ENCODE measurements at places on chromosomes 12 and 14.

DNA sequence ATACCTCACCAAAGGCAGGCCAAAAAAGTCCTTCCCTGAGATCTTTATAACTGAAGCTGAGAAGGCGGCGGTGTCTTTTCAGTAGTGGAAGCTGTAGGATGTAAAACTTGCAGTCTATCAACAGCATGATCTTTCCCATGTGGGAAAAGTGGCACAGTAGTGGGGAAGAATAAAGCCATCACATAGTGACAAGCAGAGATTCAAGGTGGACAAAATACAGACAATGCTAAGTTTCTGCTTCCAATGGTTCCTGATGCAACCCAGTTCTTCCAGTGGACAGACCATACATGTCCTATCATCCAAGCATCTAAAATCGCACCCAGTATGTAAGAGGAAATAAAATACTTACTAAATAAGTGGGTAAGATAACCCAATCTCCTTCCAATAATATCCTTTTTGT lies 4.1 kb downstream of the RPS6KA5 start:
- no peak overlapping the region for H3K27ac ChIP-seq
- no peaks in the 10 kb centered on the region for H3K27me3 ChIP-seq
- H3K4me1 ChIP-seq = peaks cover 8% of the 10 kb centered on the region

- DNase-seq = no peak
- H3K27ac ChIP-seq = no peak overlapping the region
- H3K4me3 ChIP-seq = no peak overlapping the region
- H3K36me3 ChIP-seq = no peaks in the 10 kb centered on the region
Observed at GRCh38 chr14:89067293-89067972, 243.0 kb downstream of the TTC8 start.

- H3K27ac ChIP-seq = peak overlapping the region; percentile 75
- H3K27me3 ChIP-seq = no peaks in the 10 kb centered on the region
- H3K4me3 ChIP-seq = peak overlapping the region; percentile 50
- no peak for DNase-seq
- no peaks in the 10 kb centered on the region for H3K36me3 ChIP-seq
- peaks cover 25% of the 10 kb centered on the region for H3K4me1 ChIP-seq
Observed at GRCh38 chr14:22887990-22888378, 5.0 kb downstream of the REM2 start.

DNA sequence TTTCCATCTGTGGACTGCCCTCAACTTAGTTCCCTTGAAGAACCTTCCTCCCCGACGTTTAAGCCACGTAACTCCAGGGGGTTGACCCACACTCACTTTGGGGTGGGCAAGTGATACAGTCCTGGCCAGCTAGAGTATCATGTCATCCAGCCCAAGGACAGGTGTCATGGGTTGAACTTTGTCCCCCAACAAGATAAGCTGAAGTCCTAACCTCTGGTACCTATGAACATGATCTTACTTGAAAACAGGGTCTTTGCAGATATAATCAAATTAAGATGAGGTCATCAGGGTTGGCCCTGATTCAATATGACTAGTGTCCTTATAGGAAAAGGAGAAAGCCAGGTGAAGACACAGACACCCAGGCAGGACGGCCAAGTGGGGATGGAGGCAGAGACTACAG lies 68.6 kb downstream of the ITPK1 start:
- H3K27ac ChIP-seq = no peak overlapping the region
- no peaks in the 10 kb centered on the region for H3K4me1 ChIP-seq
- no peaks in the 10 kb centered on the region for H3K27me3 ChIP-seq

DNA sequence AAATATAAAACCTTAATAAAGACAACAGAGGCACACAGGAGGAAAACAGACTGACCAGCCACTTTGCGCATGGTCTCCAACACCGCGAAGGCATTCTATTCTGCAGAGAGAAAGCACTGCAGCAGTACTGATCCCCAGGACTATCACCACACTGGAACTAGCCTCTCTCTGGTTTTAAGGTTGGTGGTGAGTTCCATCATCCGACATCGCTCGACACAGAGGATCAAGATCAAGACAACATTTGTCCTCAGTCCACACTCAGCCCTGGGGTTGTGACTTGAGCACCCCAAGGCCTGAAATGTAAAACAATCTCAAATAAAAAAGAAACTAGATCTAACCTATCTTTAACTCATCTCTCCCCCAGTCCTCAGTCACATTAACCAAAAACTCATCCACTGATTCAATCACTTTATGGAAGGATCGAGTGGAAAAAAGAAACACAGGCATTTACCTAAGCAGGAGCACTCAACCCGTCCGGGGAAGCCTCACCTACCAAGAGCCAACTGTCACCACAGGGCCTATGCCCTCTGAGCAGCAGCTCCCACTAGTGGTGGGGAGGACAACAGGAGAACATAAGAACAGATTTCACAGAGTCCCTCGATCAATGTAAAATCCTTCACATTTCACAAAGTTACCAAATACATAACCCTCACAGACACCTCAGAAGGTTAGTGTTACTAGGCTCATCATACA lies 17.7 kb downstream of the STXBP6 start:
- H3K4me1 ChIP-seq = no peaks in the 10 kb centered on the region
- H3K36me3 ChIP-seq = no peaks in the 10 kb centered on the region

GRCh38 chr12:120055231-120056000 lies 61.1 kb downstream of the RAB35 start:
- DNase-seq = no peak
- no peaks in the 10 kb centered on the region for H3K4me1 ChIP-seq
- H3K27me3 ChIP-seq = no peaks in the 10 kb centered on the region
- no peaks in the 10 kb centered on the region for H3K36me3 ChIP-seq
- H3K27ac ChIP-seq = no peak overlapping the region
- H3K4me3 ChIP-seq = no peak overlapping the region

DNA sequence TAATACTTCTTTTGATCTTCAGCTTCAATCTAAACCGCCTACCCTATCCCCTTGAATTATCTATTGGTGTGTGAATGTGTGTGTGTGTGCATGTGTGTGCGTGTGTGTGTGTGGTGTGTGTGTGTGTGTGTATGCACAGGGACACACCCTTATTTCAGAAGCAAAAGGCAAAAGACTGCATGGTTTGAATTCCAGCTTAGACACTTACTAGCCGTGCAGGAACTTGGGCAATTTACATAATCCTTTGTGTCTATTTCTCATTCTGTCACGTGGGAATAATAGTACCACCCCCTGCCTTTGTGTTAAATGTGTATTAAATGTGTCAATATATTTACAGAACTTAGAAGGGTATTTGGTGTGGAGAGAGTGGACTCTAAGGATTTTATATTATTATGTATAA lies 251.7 kb downstream of the TMEM132C start:
- H3K4me3 ChIP-seq = no peak overlapping the region
- no peaks in the 10 kb centered on the region for H3K27me3 ChIP-seq
- no peak for DNase-seq
- H3K36me3 ChIP-seq = no peaks in the 10 kb centered on the region
- H3K4me1 ChIP-seq = no peaks in the 10 kb centered on the region

DNA sequence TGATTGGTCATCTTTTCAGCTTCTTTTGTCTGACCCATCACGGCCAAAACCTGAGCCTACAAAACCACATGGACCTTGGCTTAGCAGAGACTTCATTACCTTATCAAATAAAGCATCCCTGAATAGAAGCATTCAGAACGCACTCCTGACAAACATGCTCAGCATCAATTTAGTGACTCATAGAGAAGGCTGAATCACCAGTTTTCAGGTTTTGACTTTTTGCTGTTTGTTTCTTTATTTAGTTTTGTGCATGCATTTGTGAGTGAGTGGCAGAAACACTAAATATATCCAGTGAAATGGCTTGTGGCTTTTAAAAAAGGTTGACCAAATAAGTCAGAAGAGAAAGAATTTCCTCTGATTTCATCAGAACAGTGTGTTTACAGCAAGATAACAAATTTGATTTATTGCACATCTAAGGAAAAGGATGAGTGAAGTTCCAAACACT lies 19.0 kb upstream of the OVCH1 start:
- no peak for DNase-seq
- H3K27ac ChIP-seq = no peak overlapping the region
- no peaks in the 10 kb centered on the region for H3K36me3 ChIP-seq
- H3K4me1 ChIP-seq = no peaks in the 10 kb centered on the region

GRCh38 chr14:60253649-60254048 lies 4.6 kb downstream of the PPM1A start:
- DNase-seq = no peak
- H3K4me3 ChIP-seq = no peak overlapping the region
- H3K27ac ChIP-seq = no peak overlapping the region
- no peaks in the 10 kb centered on the region for H3K27me3 ChIP-seq
- no peaks in the 10 kb centered on the region for H3K36me3 ChIP-seq

- no peaks in the 10 kb centered on the region for H3K27me3 ChIP-seq
- no peak overlapping the region for H3K27ac ChIP-seq
- H3K4me3 ChIP-seq = no peak overlapping the region
- H3K36me3 ChIP-seq = no peaks in the 10 kb centered on the region
- no peaks in the 10 kb centered on the region for H3K4me1 ChIP-seq
Observed at GRCh38 chr12:24909667-24910066, 39.2 kb downstream of the BCAT1 start.

GRCh38 chr14:23641915-23642588 lies 5.9 kb downstream of the DHRS2 start:
- no peaks in the 10 kb centered on the region for H3K27me3 ChIP-seq
- no peaks in the 10 kb centered on the region for H3K4me1 ChIP-seq
- no peak overlapping the region for H3K27ac ChIP-seq
- no peak overlapping the region for H3K4me3 ChIP-seq

GRCh38 chr14:75561013-75561432 lies 17.4 kb upstream of the FLVCR2 start:
- no peak for DNase-seq
- H3K27ac ChIP-seq = no peak overlapping the region
- peaks cover 11% of the 10 kb centered on the region for H3K4me1 ChIP-seq
- no peaks in the 10 kb centered on the region for H3K27me3 ChIP-seq
- no peaks in the 10 kb centered on the region for H3K36me3 ChIP-seq

- H3K4me3 ChIP-seq = peak overlapping the region; percentile 57
- peak overlapping the region; percentile 99 for H3K27ac ChIP-seq
- H3K4me1 ChIP-seq = peaks cover 23% of the 10 kb centered on the region
- H3K27me3 ChIP-seq = no peaks in the 10 kb centered on the region
- H3K36me3 ChIP-seq = no peaks in the 10 kb centered on the region
Observed at GRCh38 chr12:12561371-12562015, 1.2 kb downstream of the DUSP16 start.

- H3K27ac ChIP-seq = peak overlapping the region; percentile 89
- peak overlapping the region; percentile 7 for H3K4me3 ChIP-seq
- H3K36me3 ChIP-seq = no peaks in the 10 kb centered on the region
- DNase-seq = no peak
- H3K27me3 ChIP-seq = no peaks in the 10 kb centered on the region
- peaks cover 80% of the 10 kb centered on the region for H3K4me1 ChIP-seq
Observed at GRCh38 chr12:64670919-64671639, 60.8 kb downstream of the RASSF3 start.

- no peak overlapping the region for H3K4me3 ChIP-seq
- no peak for DNase-seq
- peak overlapping the region; percentile 21 for H3K27ac ChIP-seq
- peaks cover 47% of the 10 kb centered on the region for H3K4me1 ChIP-seq
- peaks cover 8% of the 10 kb centered on the region for H3K36me3 ChIP-seq
- H3K27me3 ChIP-seq = no peaks in the 10 kb centered on the region
Observed at GRCh38 chr14:77023001-77023996, 5.2 kb downstream of the IRF2BPL start.

DNA sequence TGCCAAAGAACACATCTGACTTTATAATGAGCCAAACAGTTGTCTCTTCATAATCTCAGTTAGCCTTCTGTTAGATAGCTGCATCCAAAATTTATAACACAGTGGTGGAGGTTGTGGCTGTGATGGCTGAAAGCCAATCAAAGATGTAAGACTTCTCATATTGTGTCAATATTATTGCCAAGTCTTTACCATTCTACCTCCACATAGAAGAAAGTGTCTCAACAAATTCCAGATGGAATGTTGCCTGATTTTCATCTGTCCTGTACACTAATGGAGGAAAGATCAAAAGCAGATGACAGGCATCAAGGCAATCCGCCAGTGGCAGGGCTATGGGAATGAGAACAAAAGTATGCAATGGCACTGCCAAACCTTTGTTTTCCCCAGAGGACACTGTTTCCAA lies 813.1 kb upstream of the NOVA1 start:
- no peak for DNase-seq
- H3K27me3 ChIP-seq = no peaks in the 10 kb centered on the region
- no peak overlapping the region for H3K4me3 ChIP-seq
- H3K27ac ChIP-seq = no peak overlapping the region
- no peaks in the 10 kb centered on the region for H3K36me3 ChIP-seq

- H3K36me3 ChIP-seq = no peaks in the 10 kb centered on the region
- no peak overlapping the region for H3K27ac ChIP-seq
- H3K27me3 ChIP-seq = no peaks in the 10 kb centered on the region
- no peak for DNase-seq
- no peaks in the 10 kb centered on the region for H3K4me1 ChIP-seq
- H3K4me3 ChIP-seq = no peak overlapping the region
Observed at GRCh38 chr12:70186436-70186835, 56.8 kb upstream of the CNOT2 start.

DNA sequence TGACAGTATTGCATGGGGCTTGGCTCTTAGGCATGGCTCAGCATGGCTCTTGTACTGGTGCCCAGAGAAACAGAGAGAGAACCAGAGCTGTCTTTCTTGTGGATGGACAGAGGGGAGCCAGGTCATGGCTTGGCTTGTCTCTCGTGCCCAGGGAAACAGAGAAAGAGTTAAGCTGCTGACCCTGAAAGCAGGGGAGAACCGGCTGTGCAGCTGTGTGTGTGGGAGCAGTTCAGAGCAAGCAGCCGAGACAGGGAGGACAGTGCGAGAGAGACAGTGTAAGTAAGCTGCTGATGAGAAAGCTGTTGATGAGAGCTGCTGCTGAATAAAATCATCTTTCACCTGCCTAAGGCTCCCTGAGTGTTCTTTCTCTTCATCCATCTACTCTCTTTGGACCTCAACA lies 61.3 kb upstream of the DDHD1 start:
- no peak overlapping the region for H3K27ac ChIP-seq
- no peak for DNase-seq
- H3K27me3 ChIP-seq = no peaks in the 10 kb centered on the region
- peaks cover 5% of the 10 kb centered on the region for H3K4me1 ChIP-seq
- no peak overlapping the region for H3K4me3 ChIP-seq
- H3K36me3 ChIP-seq = no peaks in the 10 kb centered on the region

GRCh38 chr12:102960766-102961465 lies 3.4 kb downstream of the ASCL1 start:
- H3K27me3 ChIP-seq = peaks cover 26% of the 10 kb centered on the region
- H3K27ac ChIP-seq = no peak overlapping the region
- no peaks in the 10 kb centered on the region for H3K36me3 ChIP-seq
- DNase-seq = no peak

GRCh38 chr14:44131861-44132260 lies 375.2 kb downstream of the FSCB start:
- no peak for DNase-seq
- H3K27me3 ChIP-seq = no peaks in the 10 kb centered on the region
- H3K27ac ChIP-seq = no peak overlapping the region
- H3K4me3 ChIP-seq = no peak overlapping the region
- H3K36me3 ChIP-seq = no peaks in the 10 kb centered on the region

GRCh38 chr14:53231171-53231570 lies 78.0 kb upstream of the DDHD1 start:
- H3K36me3 ChIP-seq = no peaks in the 10 kb centered on the region
- H3K4me1 ChIP-seq = no peaks in the 10 kb centered on the region
- no peak overlapping the region for H3K27ac ChIP-seq
- no peak for DNase-seq

GRCh38 chr14:65336191-65336591 lies 76.3 kb upstream of the FUT8 start:
- no peak for DNase-seq
- no peaks in the 10 kb centered on the region for H3K4me1 ChIP-seq
- H3K27me3 ChIP-seq = no peaks in the 10 kb centered on the region
- H3K27ac ChIP-seq = no peak overlapping the region

GRCh38 chr12:83676781-83677295 lies 990.1 kb downstream of the TMTC2 start:
- no peak for DNase-seq
- no peak overlapping the region for H3K27ac ChIP-seq
- H3K4me1 ChIP-seq = no peaks in the 10 kb centered on the region
- H3K27me3 ChIP-seq = no peaks in the 10 kb centered on the region
- no peaks in the 10 kb centered on the region for H3K36me3 ChIP-seq
